Right lung (tissue), 10 donors: ENCODE measurements at places on chromosomes 6 and 20. TPM values are rescaled to one million over a fixed set of nuclear protein-coding genes. Genes with fewer than 3 reads are reported as not detected.

LGSN gene
- polyA plus RNA-seq = 0.44 TPM

TCP11 gene
- polyA plus RNA-seq = 0.63 TPM

THEMIS gene
- 0.17 TPM for polyA plus RNA-seq

HACE1 gene
- 26.7 TPM for polyA plus RNA-seq

COX4I2 gene
- polyA plus RNA-seq = 26.5 TPM

SAMHD1 gene
- polyA plus RNA-seq = 28.4 TPM

ARMH2 gene
- 0.29 TPM for polyA plus RNA-seq

DNA sequence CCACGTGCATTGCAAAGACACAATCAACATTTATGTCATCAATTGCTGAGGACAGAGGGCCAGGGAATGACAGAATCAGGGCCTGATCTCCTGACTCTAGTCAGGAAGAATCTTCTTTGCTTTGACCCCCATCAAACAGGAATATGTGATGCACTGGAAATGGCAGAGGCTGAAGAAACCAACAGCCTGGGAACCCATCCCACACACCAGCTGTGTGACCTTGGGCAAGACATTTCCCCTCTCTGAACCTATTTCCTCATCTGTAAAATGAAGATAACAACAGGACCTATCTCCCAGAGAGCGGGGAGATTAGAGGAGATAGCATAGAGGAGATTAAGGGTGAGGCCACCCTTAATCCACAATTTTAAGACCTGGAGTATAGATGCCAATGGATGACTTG lies 1.5 kb downstream of the HNF4A start:
- DNase-seq = no peak

GRCh38 chr6:73655341-73655917 lies 1.6 kb upstream of the SLC17A5 start:
- DNase-seq = no peak

- DNase-seq = no peak
Observed at GRCh38 chr20:51503376-51503775, 39.1 kb downstream of the NFATC2 start.

GRCh38 chr20:10218536-10219451 lies at the start of gene SNAP25:
Gene SNAP25 (plus strand): TSS chr20:10218830. CDS start chr20:10275492, 56,662 bp downstream.
- peak; percentile 77 for DNase-seq

- no peak for DNase-seq
Observed at GRCh38 chr6:103277936-103278335, 1581.8 kb downstream of the HACE1 start.

- no peak for DNase-seq
Observed at GRCh38 chr6:75386050-75386770, 101.6 kb upstream of the TMEM30A start.

- DNase-seq = no peak
Observed at GRCh38 chr6:52571099-52571755, 5.6 kb downstream of the TRAM2 start.

GRCh38 chr6:9412951-9413559 lies 977.7 kb upstream of the SLC35B3 start:
- DNase-seq = no peak
